ENCODE measurements at places on chromosomes 7 and 10. TPM values are rescaled to one million over a fixed set of nuclear protein-coding genes. Genes with fewer than 3 reads are reported as not detected.

Gene HABP2
- not detected for total RNA-seq

Gene GPR26
- total RNA-seq: not detected

Gene OSBPL3
- 17.5 TPM for total RNA-seq

Gene ITIH2
- not detected for total RNA-seq

Gene HTR7
- total RNA-seq: 0.12 TPM

Gene CLCN1
- total RNA-seq: not detected
